ENCODE measurements at places on chromosomes 13 and 19.

DNA sequence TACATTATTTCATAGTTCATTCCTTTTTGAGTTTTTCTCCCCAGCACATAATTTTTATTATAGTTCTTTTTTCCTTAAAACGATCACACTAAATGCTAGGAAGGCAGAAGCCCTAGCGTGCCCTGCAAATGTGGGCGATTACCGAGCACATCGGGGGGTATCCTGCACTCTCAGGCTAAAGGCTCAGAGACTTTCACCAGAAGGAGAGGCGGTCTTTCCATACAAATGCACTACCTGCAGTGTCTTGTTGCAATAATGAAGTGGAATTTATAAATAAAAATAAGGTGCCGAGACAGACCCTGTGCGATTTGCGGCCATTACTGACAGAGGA, 29.3 kb upstream of the SPACA7 start:
- no peak for DNase-seq

GRCh38 chr19:1110809-1111640, 7.2 kb downstream of the GPX4 start:
- no peak for DNase-seq

DNA sequence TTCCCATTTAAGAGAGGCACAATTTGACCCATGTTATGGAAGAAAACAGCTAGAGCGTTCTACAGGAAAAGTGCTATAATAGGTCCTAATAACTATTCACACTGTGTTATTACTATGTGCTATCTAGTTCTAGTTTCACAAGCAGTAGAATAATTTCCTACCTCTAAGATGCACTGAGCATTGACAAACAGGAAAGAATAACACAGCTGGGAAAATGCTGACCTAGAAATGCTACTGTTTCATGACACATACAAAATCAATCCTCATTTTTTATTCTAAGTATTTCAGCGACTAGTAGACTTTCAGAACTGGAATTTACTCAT, 259.5 kb downstream of the ITGBL1 start:
- DNase-seq: no peak

DNA sequence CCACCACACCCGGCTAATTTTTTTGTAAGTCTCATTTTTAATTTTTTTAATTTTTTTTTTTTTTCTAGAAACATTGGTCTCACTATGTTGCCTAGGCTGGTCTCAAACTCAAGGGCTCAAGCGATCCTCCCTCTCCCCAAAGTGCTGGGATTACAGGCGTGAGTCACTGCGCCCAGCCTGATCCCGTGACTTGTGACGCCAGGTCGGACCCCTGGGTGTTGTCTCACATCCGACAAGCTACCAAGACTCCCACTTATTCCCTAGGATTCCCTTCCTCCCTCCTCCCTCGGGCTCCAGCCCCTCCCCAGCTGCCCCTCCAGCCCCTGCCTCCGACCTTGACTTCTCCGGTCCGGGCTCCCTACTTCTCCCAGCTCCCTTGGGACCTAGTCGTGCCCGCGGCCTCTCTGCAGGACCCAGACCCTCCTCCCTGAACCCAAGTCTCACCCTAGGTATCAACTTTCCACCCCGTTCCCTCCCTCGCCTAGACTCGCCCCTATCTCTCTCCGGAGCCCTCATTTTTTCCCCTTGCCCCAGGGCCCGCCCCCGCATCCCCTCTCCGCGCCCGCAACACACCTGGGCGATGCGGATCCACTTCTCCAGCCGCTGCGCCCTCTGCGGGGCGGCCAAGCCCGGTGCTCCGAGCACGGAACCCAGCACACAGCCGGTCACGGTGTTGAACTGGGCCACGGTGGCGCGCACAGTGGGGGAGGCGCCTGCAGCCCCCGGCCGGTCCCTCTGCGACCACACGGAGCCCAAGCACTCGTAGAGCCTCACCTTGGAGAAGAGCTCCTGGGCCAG, 13.1 kb downstream of the RGL3 start:
- peak; percentile 18 for DNase-seq

DNA sequence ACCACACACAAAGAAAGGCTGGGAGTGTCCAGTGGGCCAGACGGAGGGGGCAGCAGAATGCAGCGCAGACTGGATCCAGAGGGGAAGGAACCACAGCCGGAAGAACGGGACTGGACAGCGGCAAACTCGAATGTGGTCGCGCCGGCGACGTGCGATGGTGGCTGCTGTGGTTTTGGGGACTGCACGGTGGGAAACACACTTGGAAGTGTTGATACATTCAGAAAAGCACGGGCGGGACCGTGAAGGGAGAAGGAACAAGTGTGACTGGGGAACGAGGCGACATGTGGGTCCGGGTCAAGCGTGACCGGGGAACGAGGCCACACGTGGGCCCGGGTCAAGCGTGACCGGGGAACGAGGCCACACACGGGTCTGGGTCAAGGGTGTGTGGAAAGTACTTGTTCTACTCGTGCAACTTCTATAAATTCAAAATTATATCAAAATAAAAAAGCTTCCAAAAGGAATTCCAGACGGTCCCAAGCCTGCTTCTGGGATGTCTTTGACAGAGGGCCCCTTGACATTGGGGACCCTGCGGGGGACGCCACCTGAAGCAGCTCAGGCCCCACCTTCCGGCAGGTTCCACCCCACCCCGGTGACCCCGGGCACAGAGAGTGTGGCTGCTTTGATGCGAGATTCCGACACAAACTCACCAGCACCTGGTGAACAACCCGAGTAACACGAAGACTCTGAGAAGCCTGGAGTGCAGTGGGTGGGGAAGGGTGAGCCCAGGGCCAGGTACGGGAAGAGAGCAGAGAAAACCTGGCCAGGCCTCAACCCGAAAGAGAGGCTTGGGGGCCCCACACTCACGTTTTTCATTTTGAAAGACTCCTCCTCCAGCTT, 25.1 kb upstream of the C13orf46 start:
- no peak for DNase-seq

DNA sequence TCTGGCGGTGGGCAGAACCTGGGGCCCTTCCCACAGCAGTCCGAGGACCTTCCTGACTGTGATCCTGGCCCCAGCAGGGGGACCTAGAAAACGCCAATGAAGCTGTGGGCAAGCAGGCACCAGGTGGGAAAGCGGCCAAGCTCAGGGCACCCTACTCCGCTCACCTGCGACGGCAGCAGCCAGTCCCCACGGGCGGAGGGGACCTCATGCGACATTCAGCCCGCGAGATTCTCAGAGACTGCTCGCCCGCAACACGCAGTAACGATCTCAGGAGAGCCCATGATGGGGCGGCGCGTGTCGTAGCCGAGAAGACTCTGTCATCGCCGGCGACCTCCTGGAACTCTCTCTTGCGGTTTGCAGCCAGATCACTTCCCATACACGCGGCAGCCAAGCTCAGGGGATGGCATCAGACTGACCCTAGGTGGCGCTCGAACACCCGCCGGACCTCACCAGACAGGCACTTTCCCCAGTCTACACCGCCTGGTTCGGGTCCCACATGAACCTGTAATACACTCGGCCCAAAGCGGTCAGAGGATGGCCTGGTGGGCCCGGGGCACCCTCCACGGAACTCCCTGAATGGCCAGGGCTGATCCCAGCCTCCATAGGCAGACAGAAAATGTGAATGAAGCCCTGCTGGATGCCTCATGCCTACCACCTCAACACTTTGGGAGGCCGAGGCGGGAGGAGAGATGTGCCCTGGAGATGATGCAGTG, 26.5 kb downstream of the MAN2B1 start:
- DNase-seq: peak; percentile 75

- DNase-seq: no peak
These were observed 10.3 kb upstream of the PAN3 start for GRCh38 chr13:28128030-28128429.

DNA sequence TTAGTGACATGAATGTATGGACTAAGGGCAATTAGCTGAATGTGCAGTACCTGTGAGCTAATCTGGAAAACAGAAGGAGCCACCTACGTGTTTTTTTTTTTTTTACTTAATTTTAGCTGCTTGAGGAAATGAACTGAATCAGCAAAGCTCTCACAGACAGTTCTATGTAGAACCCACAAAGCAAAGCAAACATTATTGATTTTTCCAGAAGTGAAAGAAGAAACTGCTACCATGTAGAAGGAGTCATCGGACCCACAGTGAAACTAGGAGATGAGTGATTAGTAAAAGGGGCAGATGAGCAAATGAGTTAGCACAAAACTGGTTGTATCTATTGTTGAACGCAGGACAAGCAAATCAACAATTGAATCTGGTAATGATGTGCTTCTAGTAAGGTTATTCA, 94.1 kb upstream of the SLC7A1 start:
- DNase-seq: no peak

DNA sequence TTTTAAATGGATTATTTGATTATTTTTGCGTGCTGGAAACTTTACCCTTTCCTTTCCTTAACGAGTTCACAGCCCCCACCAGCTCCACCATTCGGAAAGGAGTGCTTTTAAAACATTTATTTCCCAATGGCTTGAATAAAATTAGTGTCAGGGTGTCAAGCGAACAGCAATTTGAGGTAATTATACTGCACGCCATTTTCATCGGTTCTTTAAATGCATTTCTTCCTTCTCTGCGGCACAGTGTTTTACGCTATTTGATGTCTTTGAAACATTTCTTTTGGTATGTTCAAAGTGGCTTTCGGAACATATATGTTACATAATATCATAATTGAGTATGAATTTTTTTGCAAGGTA, 309 bp upstream of the SLITRK1 start:
- DNase-seq: no peak

DNA sequence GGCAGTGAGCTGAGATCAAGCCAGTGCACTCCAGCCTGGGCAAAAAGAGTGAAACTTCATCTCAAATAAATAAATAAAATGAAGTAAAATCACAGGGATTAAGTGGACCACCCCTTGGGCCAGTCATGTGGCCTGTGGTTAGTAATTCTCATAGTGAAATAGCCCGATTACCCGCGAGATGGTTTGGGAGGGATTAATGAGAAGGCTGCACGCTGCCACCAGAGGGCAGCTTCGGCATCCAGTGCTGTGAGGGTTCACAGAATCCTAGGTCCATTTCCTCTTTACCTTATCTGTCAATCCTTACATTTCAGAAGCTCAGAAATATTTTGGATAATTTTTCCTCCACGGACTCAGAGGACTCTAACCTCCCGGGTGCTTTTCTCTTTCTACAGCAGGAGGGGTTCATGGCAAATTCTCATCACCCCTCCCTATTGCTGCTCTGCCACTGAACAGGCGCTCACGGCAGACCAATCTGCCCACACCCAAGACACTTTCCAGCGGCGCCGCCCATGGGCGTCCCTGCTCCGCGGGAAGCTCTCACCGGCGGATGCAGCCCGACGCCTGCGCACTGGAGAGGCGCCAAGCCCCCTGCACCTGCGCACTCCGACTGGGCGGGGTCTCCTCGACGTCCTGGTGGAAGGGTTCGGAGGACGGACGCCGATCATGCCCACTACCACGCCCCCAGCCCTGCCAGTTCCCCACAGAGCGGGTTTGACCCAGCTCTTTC, 11.0 kb downstream of the ZNF835 start:
- no peak for DNase-seq

DNA sequence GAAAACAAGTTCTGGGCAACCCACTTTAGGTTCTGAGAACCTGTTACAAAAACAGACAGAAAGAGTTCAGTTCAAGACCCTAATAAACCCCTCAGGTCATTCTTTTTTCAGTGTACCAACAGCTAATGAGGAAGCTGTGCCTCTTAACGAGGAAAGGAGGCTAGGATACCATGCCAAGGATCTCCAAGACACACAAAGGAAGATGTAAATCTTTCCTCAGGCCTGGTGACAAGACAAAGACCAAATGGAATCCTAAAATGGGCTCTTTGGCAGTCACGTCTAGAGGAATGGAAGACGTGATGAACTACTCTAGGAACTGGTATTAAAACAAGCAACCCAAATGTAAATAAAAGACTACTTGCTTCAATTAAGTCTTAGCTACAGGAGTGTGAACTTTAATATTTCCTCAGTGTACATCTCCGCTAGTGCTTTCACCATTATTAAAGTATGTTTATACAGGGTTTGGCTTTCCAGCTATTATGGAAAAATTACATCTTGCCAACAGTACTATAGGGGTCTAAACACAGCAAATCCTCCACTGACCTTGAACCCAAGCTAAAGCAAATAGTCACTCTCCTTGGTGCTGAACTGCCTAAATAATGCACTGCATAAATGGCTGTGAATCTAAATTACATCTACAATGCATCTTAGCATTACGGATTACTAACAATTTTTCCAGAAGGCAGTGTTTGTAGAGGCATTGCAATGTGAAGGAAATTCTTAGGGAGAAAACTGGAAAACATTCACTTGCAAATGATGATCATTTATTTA, 42.3 kb downstream of the ENOX1 start:
- no peak for DNase-seq

- no peak for DNase-seq
These were observed 10.9 kb downstream of the RFX1 start for GRCh38 chr19:13995017-13995728.

GRCh38 chr13:111577208-111577828, 256.9 kb downstream of the TEX29 start:
- DNase-seq: no peak

GRCh38 chr19:48989701-48990291, 3.3 kb downstream of the GYS1 start:
- DNase-seq: no peak

GRCh38 chr13:45953082-45953481, 99.5 kb downstream of the ZC3H13 start:
- no peak for DNase-seq

- DNase-seq: no peak
These were observed 205.1 kb upstream of the STARD13 start for GRCh38 chr13:33490461-33491327.

GRCh38 chr19:18905513-18906236, 9.7 kb upstream of the CERS1 start:
- DNase-seq: no peak

- DNase-seq: no peak
These were observed 14.6 kb downstream of the GTPBP3 start for GRCh38 chr19:17351815-17352435.

GRCh38 chr13:93847162-93847561, 620.6 kb downstream of the GPC6 start:
- DNase-seq: no peak

Data from stimulated activated CD8-positive, alpha-beta memory T cell treated with anti-CD3 and anti-CD28 coated beads, Interleukin-4, amount 100 ng/mL, for 4 hours (primary cell).